Stimulated activated CD4-positive, alpha-beta T cell treated with anti-CD3 and anti-CD28 coated beads, Interleukin-15, amount 100 ng/mL, for 1 hour (primary cell): ENCODE measurements at places on chromosomes 4 and X.

DNA sequence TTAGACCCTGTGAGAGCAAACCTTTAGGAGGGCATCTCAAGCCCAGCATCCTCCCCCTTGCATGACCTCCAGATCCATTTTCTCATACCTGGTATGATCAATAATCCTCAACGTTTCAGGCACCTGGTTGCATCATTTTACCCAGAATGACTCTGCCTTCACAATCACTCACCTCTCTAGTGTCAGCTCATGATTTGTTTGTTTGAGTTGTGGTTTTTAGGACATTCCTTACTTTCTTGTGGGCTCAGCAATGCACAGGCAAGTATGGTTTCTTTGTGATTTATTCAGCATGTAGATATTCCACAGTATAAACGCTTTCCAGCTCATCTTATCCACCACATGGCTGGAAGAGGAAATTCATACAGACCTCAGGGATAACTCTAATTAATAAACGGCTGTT, 93.6 kb upstream of the CPEB2 start:
- no peak for DNase-seq

GRCh38 chr4:19239565-19239964, 1012.1 kb upstream of the SLIT2 start:
- no peak for DNase-seq

- DNase-seq = no peak
These were observed 21.3 kb downstream of the IQCM start for GRCh38 chr4:149794352-149794751.

DNA sequence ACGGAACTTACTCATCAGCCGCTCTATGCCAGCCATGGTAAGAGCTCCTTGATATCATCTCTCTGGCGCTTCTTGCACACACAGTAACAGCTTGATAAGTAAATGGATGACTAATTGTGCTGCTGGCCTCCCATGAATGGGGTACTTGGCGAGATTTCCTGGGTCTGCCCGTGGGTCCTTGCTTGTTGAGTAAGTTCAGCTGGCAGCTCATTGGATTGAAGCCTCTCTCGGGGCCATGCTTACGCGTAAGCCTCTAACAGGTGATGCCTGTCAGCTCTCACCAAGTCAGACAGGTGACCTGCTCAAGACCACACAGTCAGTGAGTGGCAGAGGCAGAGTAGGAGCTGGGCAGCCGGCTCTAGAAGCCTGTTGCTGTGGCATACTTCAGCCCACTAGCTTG, 7.7 kb downstream of the NSG1 start:
- DNase-seq = no peak

DNA sequence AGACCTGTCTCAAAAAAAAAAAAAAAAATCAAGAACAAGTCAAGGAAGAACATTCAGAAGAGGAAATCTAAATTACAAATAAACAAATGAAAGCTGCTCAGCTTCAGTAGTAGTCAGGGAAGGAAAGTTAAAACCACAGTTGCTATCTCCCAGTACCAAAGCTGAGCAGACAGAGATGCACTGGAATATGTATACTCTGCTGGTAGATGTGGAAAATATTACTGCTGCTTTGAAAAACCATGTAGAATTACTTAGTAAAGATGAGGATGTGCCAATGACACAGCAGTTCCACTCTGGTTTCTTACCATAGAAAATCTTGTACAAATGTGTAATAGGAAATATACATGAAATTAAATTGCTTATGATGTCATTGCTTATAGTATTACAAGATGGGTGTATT, 25.1 kb upstream of the PRKX start:
- no peak for DNase-seq

GRCh38 chr4:6452116-6452896, 20.1 kb downstream of the PPP2R2C start:
- DNase-seq = no peak

GRCh38 chr4:114078636-114079035, 99.2 kb upstream of the ARSJ start:
- DNase-seq = no peak

DNA sequence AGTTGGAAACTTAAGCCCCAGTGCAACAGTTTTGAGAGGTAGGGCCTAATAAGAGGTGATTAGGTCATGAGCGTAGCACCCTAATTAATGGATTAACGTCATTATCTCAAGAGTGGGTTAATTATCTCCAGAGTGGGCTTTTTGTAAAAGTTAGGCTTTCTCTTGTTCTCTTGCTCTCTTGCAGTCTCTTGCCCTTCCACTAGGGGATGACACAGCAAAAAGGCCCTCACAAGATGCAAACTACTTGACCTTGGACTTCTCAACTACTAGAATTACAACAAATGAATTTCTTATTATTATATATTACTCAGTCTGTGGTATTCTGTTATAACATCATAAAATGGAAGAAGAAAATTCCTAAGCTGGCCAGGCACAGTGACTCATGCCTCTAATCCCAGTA, 22.1 kb upstream of the NDST3 start:
- DNase-seq = no peak

GRCh38 chrX:10159145-10159468, 2.3 kb downstream of the CLCN4 start:
- no peak for DNase-seq

DNA sequence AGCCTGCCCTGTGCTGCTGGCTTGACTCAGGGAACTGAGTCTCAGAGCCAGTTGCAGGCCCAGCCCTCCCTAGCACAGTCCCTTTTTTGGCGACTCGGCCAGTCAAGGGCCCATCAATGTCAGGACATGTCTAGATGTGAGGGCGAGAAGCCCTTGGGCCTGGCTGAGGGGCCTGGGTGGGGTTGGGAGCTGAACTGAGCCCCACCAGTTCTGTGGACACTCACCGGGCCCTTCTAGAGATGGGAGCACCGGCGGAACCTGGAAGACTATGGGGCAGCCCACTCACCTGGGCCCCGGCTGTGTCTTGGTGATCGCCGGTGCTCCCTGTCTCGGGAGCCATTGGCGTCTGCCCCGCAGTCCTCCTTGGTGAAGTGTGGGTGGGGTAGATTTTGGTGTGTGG, 245.9 kb downstream of the AFAP1 start:
- DNase-seq = no peak

DNA sequence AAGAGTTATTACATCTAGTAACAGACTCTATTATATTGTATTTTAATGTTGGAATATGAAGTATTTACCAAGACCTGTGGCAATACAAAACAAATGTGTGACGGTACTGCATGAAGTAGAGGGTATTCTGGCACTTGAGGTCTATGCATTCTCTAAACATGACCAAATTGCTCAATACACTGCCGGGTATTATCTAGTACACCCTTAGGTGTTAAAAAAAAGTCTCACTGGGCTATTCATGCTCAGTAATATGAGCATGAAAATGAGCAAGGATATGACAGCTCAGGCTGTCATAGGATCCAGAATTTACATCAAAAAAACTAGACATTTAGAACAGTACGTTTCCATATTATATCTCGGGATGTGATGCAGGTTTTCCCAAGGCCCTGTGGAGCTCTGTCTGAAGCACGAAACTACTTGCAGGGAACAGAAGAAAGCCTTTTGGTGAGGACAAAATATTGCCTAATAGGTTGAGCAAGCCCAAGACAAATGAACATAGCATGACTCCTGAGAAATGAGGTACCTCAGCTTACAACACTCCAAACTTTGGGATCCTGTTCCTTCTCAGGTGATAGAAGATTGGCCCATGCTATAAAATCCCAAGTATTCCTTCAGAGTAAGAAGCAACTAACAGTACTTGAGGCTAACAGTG, 74.1 kb upstream of the MAOA start:
- no peak for DNase-seq

DNA sequence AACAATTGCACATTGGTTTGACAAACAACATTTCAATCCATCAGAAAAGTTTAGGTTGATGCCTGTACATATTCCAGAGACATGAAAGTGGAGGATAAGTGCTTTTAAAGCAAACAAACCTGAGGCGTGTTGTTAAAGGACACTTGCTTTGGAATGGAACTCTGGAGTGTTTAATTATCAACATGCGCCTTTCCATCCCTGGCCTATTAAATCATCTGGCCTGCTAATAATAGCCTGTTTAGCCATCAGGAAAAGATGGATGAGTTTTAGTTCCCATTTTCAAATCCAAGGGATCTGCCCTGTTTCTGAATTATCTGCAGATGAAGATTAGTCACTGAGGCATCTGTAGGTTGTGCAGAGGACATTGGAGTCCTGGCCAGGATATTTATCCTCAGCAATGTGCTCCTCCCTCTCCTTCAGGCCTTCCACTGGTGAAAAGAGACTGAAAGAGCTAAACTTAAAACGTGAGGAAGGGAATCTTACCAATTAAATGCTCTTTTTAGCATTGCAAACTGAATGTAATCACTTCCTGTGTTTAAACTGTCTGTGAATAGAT, 388.9 kb downstream of the PPARGC1A start:
- DNase-seq = no peak

DNA sequence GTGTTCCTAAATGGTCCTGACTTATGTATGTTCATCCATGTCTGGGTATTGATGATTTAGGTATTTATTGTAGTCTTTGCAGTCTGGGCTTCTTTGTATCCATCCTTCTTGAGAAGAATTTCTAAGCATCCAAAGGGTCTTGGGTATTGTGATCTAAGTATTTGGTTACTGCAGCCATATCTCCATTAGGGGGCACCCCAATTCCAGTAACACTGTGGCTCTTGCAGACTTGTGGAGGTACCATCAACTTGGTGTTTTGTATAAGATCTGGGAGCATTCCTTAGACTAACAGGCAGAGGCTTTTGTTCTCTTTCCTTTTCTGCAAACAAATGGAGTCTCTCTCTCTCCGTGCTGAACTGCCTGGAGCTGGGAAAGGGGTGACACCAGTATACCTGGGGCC, 113.7 kb upstream of the NEXMIF start:
- no peak for DNase-seq

DNA sequence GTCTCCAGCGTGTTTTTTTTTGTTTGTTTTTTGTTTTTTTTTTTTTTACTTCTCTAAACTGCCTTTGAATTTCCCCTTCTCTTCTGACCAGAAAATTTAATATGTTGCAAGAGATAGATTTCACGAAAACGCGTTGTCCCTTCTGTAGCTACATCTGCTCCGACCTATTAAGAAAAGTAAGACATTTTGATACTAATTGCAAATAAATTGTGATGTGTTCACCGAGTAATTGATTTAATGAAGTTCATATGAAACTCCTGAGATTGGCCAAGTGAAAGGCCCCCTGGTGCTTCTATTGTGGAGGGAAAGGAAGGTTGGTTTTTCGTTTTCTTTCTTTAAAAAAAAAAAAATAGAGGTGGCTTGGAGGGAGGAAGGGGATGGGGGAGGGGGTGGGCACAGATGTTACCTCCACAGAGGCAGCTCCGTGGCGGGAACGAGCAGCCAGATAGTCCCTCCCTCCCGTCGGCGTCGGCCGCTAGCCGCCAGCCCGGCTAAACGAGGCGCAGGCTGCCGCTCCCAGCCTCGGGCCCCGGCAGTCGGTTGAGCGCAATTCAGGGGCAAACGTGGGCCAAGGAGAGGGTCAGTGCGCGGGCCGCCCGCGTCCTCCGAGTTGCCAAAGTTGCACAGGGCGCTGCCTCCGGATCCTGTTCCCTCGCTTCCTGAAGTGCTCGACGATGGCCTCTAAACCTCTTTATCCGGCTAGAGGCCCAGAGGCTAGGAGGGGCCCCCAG, 139.1 kb upstream of the ZIC3 start:
- DNase-seq = no peak

DNA sequence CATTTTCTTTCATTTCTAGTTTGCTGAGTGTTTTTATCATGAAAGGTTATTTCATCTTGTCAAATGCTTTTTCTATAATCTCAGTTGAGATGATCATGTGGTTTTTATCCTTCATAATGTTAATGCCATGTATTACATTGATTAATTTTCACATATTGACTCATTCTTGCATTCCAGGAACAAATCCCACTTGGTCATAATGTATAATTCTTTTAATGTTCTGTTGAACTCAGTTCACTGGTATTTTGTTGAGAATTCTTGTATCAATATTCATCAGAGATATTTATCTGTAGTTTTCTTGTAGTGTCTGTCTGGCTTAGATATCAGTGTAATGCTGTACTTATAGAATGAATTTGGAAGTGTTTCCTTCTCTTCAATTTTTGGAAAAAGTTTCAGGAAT, 16.7 kb upstream of the LHFPL1 start:
- DNase-seq = no peak

GRCh38 chr4:1628892-1629698, 55.0 kb downstream of the FAM53A start:
- peak; percentile 49 for DNase-seq

GRCh38 chr4:88955580-88956380, 101.2 kb downstream of the FAM13A start:
- DNase-seq = no peak

DNA sequence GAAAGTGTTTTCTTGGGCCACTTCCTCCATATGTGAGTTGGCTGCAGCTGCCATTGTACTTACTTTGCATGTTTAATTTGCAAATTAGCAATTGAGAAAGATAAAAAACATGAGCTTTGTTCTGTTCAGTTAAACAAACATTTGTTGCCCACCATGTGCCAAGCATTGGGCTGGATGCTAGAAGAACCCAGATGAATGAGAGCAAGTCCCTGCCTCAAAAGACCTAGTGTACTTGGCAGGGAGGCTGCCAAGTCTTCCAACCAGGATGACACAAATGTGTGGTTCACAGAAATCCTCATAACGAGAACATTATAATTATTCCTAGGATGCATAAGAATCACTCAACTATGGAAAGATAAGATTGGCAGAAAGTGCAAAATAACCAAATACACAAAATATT, 66.7 kb downstream of the GPM6A start:
- no peak for DNase-seq

DNA sequence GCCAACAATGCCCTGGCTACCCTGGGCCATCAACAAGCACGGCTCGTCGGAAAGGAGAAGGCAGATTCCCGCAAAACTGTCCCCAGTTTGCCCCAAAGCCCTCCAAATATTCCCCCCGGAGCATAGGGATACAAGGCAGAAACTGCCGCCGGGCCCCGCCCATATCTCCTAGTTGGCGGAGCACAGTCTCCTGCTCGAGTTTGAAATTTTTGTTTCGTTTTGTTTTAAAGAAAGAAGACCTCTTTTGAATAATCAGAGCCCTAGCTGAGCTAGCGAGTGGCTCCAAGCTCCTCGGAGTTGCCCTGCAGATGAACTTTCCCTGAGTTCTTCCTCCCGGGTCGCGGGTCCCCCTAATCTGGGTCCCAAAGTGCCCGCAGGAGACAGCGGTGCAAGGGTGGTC, 138.1 kb upstream of the ZIC3 start:
- DNase-seq = no peak

DNA sequence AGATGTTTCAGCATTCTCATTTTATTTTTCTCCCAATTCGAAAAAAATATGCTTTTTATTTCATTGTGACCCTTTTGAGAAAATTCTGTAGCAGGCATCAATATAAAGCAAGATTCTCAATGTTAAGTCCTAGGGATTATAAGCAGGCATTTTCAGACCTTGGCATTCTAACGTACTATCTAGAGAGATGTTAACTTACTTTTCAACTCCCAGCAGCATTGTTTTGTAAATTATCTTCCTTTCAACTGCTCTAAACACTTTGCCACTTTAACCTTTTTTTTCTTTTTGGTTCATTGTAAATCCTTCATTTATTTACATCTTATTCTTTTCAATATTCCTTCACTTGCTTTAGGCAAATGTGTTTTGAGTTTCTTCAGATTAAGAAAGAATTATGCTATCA, 333.2 kb downstream of the ARHGAP24 start:
- no peak for DNase-seq

DNA sequence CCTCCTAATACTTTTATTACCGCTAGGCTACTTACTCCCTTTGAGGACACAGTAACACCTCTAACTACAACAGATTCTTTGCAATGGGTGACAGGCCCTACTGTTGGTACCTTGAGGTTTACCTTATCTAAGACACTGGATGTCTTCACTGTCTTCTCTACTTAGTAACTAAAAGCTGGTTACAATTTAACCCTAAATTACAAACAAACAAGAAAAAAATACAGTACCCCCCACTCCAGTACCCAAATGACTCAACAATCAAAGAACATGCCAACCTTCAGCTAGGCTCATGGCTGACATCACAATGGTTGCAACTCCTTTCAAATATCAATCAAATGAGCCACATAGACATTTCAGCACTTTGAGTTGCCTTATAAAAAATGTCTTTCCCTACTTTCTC, 198.0 kb downstream of the GUCY2F start:
- no peak for DNase-seq
